CD4-positive, alpha-beta T cell treated with Interleukin-15 for 1 hour (primary cell): ENCODE measurements at places on chromosomes 1 and 21.
A peak's percentile ranks its signal among the peaks of the same experiment; 100 is the strongest.

DNA sequence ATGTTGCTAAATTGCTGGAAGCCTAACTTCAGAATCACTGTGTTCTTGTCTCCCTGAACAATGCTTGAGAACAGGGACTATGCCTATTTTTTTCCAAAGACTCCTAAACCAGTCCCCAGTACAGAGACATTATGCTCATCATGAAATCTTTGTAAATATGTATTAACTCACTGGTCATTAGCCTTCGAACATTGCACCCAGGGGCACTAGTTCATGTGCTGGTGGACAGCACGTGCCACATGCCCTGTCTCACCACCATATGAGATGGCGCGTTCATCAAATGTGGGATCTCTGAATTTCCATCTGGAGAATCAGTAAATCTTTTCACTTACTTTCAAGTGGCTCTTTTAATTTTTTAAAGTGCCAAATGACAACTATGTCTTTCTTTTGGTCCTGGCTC lies 11.0 kb upstream of the ATP1A1 start:
- DNase-seq, result no peak

GRCh38 chr1:243991650-243992049 lies 59.4 kb upstream of the ZBTB18 start:
- DNase-seq, result no peak

DNA sequence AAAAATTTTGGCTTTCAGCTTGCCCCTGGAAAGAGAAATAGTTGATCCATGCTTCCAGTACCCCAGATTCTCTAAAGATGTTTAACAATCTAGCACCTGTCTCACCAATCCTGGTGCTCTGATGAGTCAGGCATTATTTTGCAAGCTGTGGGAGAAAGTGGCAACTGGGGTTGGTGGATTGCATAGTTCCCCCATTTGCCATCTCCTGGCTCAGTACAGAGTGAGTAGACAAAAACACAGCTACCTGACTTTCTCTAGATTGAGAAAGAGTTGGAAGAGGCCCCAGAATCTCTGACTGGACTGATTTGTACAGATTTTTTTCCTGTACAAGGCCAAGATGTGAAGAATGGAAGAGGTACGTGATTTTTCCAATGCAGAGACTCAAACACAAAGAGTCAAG lies 75.1 kb upstream of the NEGR1 start:
- no peak for DNase-seq

DNA sequence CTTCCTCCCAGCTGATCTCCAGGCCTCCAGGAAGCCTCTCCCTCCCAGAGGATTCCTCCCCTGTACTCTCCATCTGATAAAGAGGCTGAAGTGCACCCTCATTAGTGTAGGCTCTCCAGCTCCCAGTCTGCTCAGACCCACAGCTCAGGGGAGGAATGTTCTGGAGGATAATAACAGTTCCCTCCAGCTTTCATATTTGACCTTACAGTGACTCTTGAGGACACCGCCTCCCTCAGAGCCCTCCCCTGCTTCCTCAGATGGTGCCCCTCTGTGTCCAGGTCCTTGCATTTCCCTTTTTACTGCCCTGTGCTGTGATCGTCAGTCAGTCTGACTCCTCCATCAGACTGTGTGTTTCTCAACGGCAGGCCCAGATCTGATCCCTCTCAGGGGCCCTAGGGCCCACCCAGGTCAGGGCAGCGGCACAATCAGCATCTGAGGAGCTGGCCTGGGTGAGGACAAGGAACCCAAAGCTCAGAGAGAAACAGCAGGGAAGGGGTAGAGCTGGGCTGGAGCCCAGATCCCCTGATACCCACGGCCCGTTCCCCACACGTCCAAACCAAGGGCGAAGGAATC lies 1.1 kb upstream of the SHISAL2A start:
- no peak for DNase-seq

DNA sequence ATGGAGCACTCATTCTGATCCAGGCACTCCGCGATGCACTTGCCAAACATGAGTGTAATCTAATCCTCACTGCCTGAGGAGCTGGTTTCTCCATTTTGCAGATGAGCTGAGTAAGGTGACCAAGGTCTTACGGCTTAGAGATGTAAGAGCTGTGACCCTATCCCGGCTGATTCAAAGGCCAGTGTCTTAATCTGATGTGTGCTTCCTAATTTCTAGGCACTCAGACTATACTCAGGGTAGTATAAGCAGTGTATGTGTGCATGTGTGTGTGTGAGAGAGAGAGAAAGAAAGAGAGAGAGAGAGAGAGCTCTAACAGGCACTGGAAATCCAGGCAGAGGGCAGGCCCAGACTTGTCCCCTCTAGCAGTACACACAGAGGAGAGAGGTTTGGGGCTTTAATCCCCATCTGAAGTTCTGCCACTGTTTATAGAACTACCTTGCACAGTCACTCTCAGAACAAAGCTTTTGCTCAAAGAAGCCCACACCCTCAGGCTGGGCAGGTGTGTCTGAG lies 188.2 kb downstream of the ZBTB18 start:
- no peak for DNase-seq

GRCh38 chr1:186930238-186930637 lies 101.5 kb downstream of the PLA2G4A start:
- DNase-seq, result no peak

GRCh38 chr1:208988811-208989222 lies 594.7 kb upstream of the CAMK1G start:
- DNase-seq, result no peak

DNA sequence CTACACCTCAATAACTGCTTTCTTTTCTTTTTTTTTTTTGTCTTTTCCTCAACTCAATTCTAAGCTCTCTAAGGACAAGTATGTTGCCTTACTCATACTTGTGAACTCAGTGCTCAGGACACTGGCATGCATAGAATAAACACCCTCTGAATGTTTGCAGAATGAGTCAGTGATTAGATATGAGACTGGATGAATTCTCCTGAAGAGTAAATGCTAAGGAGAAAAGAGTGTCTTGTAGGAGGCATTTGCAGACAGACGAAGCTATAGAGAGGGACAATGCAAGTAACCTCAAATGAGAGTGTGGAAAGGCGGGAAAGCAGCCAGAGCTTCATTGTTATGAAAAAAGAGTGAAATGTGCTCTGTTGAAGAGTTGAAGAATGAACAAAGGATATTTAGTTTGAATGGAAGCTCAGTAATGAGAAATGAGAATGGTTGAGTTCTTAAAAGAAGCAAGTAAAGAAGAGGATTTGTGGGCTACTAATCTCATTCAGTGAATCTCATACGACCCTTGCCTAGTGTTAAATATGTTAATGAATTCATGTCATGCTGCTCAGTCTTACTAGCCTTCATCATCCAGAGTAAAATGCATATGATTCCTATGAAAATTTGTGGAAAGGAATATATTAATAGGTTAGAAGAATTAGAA lies 166.1 kb upstream of the DPYD start:
- no peak for DNase-seq

- DNase-seq, result no peak
These were observed 6.5 kb upstream of the PDXK start for GRCh38 chr21:43712268-43712942.

DNA sequence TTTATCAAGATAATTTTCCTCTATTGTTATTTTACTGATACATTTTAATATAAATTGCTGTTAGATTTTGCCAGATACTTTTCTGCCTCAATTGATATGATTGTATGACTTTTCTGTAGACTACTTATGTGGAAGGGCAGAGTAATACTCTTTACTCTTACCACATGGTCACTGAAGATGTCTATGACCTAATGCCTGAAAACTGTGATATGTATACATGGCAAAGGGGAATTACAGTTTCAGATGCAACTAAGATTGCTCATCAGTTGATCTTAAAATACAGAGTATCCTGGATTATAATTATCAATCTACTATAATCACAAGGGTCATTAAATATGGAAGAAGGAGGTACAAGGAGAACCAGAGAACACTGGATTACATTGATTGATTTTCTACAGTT lies 1528.0 kb downstream of the BRINP3 start:
- DNase-seq, result no peak

GRCh38 chr1:155206891-155207805 lies 549 bp downstream of the THBS3 start:
- DNase-seq, result peak; percentile 90

DNA sequence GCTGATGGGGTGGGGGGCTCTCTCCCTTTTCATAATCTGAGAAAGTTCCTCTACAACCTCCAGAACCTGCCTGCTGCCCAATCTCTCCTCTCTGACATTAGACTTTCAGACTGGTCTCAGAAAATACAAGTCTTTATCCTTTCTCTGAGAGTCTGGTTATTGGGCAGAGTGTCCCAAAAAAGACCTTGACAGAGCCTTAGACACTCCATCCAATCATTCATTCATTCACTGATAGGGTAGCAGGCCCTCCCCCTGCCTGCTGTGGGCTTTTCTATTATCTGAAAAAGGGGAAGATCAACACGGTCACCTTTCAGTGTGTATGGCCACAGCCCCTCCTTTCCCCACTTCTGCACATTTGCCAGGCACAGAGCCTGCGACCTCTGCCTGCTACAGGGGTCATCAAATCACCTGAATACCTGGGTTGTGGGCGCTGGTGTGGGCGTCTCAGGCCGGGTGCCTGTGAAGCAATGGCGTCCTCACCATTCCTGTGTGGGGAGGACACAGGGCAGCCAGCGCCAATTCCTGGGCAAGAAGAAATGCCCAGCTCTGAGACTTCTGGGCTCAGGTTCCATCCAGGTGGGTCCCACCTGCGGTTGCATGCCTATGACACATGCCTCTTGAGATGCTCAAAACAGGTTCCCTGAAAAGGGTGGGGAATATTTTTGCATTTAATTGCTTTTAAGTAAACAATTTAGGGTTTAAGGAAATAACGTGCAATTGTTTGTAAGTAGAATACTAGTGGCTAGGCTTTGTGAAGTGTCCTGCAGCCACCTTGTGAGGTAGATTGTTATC lies 52.8 kb downstream of the ELK4 start:
- DNase-seq, result no peak

- no peak for DNase-seq
These were observed 37.0 kb downstream of the BACH1 start for GRCh38 chr21:29335720-29336119.

GRCh38 chr1:204503122-204503912 lies 8.7 kb upstream of the PIK3C2B start:
- no peak for DNase-seq

DNA sequence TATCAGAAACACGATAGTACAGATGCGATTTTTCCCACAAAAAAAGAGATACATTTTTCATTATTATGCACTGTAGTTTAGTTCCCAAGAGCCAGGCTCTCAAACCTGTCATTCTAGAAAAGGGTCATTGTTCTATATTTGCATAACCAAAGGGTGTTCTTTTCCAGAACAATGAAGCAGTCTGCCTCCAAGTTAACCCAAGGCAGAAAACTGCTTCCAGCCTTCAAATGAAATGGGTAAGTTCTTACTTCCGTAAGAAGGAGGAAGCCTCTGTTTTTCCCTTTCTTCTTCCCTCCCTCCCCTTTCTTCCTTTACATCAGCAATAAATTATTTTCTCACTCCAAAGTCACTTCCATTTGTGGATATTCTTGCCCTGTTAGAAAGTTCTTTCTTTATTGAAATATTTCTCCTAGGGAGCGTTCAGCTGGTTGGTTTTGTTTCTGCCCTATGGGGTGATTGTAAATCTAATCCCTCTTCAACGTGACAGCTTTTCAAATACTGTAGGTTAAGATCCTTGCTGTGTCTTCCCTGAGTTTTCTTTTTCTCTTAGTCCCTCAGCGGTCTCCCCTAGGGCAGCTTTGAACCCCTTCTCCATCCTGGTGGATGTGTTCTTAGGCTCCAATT lies 77.3 kb upstream of the PTGFRN start:
- DNase-seq, result no peak

- DNase-seq, result no peak
These were observed 23.0 kb upstream of the DMBX1 start for GRCh38 chr1:46466477-46467182.

DNA sequence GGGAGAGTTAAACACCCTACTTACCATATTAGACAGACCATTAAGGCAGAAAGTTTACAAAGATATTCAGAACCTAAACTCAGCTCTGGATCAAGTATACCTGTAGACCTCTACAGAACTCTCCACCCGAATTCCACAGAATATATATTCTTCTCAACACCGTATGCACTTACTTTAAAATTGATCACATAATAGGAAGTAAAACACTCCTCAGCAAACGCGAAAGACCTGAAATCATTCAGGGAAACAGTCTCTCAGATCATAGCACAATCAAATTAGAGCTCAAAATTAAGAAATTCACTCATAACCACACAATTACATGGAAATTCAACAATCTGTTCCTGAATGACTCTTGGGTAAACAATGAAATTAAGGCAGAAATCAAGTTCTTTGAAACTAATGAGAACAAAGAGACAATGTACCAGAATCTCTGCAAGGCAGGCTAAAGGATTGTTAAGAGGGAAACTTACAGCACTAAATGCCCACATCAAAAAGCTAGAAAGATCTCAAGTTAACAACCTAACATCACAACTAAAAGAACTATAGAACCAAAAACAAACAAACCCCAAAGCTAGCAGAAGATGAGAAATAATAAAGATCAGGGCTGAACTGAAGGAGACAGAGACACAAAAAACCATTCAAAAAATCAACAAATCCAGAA lies 19.1 kb downstream of the CD84 start:
- no peak for DNase-seq

- DNase-seq, result no peak
These were observed 1.0 kb upstream of the BACH1 start for GRCh38 chr21:29297483-29298347.

- DNase-seq, result no peak
These were observed 5.4 kb downstream of the ARTN start for GRCh38 chr1:43938892-43939587.

- DNase-seq, result peak; percentile 31
These were observed 550 bp upstream of the SYT11 start for GRCh38 chr1:155858800-155859233.

DNA sequence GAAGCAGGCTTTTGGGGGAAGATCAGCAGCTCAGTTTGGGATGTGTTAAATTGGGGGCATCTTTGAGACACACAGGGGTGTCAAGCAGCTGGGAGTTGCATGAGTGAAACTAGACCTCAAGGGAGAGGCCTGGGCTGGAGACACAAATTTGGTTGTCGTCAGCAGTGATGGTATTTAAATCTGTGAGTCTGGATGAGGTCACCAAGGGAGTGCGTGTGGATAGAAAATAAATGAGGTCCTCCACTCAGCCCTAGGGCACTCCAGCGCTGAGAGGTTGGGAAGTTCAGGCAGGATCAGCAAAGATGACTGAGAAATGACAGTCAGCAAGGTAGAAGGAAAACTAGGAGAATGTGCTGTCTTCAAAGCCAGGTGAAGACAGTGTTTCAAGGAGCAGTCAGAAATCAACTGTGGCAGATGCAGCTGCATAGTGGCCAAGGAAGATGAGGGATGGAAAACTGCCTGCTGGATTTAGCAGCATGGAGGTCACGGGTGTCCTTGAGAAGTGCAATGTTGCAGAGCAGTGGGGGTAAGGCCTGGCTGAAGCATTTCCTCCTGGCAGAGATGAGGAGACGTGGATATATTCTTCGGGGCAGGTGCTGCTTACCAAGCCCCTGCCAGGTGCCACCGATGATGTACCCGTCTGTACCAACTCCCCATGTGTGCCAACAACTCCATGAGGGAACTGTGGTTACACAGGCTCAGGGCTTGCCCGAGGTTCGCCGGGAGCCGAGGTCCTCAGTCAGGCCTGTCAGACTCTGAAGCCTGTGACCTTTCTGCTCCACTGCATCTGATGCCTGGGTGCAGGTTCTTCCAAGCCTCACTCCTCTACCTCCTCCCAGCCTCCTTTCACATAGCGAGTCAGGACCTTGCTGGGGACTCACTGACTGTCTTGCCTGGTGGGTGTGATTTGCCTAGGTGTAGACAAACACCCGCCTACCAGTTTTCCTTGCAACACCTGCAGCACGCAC lies 11.3 kb downstream of the MAP7D1 start:
- DNase-seq, result no peak

- DNase-seq, result no peak
These were observed 20.0 kb downstream of the NOL9 start for GRCh38 chr1:6534248-6534822.

- DNase-seq, result no peak
These were observed 28.7 kb downstream of the CDK18 start for GRCh38 chr1:205532996-205533735.
